Endodermal cell (in vitro differentiated cells): ENCODE measurements at places on chromosomes 16 and 17.
A peak's percentile ranks its signal among the peaks of the same experiment; 100 is the strongest.

DNA sequence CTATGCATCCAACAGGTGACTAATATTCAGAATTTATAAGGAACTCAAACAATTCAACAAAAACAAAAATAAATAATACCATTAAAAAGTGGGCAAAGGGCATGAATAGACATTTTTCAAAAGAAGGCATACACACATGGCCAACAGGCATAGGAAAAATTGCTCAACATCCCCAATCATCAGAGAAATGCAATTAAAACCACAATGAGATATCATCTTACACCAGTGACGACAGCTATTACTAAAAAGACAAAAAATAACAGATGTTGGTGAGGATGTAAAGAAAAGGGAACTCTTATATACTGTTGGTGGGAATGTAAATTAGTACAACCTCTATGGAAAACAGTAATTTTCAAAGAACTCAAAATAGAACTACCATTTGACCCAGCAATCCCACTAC is 250.4 kb upstream of the N4BP1 start:
- H3K4me3 ChIP-seq, result no peak overlapping the region
- no peaks in the 10 kb centered on the region for H3K36me3 ChIP-seq
- H3K4me1 ChIP-seq, result no peaks in the 10 kb centered on the region
- no peak overlapping the region for H3K27ac ChIP-seq
- no peaks in the 10 kb centered on the region for H3K27me3 ChIP-seq
- DNase-seq, result no peak

DNA sequence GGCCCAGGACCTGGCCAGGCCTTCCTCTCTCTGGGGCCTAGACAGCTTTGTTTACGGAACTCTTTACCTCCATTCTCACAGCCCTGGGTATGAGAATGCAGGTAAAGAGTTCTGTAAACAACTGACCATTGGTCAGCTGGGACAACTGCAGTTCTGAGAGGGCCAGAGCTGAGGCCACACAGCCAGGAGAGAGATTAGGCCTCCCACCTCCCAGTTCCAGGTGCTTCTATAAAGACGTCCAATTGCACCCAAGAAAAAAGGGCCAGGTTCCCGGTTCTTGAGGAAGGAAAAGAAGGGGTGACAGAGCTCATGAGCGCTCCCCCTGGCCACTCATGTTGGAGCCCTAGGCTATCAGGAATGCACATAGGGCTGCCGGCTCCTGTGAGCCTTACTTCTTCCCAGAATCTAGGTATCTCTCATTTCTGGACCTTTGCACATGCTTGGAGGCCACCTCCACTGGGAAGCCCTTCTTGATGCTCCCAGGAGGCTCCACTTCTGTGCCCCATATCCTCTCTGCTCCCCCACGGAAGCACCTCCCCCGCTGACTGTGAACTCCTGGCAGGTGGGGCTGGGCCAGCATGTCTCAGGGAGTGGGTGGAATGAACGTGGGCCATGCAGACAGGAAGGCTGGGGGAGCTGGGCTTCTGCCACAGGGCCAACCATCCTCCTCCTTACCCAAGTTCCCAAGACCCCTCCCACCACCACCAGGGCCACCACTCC is 13.1 kb downstream of the CNGB1 start:
- H3K4me3 ChIP-seq, result no peak overlapping the region
- no peaks in the 10 kb centered on the region for H3K36me3 ChIP-seq
- H3K27ac ChIP-seq, result no peak overlapping the region
- DNase-seq, result peak; percentile 64
- H3K4me1 ChIP-seq, result peaks cover 12% of the 10 kb centered on the region

- H3K27me3 ChIP-seq, result no peaks in the 10 kb centered on the region
- H3K27ac ChIP-seq, result no peak overlapping the region
- H3K4me3 ChIP-seq, result no peak overlapping the region
- H3K36me3 ChIP-seq, result no peaks in the 10 kb centered on the region
- H3K4me1 ChIP-seq, result no peaks in the 10 kb centered on the region
These were observed 6.7 kb upstream of the AXIN1 start for GRCh38 chr16:359067-359763.

DNA sequence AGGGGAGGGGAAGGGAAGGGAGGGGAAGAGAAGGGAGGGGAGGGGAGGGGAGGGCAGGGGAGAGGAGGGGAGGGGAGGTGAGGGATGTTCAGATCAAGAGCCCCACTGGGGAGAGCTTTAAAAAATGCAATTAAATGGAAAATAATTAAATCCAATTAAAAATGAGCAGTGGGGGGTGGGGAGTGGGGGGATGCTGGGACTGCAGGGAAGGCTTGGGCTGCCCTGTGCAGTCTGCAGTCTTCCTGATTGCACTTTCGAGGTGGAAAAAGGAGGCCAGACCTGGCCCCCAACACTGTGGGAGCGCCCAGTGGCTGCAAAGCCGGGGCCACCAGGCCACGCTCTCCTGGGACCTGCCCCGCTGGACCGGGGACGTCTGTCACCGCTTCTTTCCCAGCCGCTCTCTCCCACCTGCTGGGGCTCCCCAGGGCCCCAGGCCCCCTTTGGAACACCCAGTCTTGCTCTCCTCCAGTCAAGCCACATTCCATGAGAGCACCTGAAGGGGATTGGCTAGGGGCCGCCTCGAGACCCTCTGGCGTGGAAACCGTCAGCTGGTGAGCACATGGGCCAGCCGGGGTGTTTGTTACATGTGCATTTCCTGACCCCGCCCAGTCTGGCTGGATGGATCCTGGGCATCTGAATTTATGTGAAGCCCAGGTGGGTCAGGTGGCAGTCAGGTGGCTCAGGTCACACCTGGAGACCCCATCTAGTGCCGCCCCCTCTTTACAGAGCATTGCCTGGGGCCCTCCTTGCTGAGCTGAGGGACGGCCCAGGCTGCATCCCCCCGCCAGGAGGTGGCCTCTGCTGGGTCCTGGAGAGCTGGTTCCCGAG is 37.6 kb upstream of the CBFA2T3 start:
- no peak overlapping the region for H3K4me3 ChIP-seq
- H3K4me1 ChIP-seq, result no peaks in the 10 kb centered on the region
- H3K27ac ChIP-seq, result no peak overlapping the region
- H3K36me3 ChIP-seq, result no peaks in the 10 kb centered on the region

DNA sequence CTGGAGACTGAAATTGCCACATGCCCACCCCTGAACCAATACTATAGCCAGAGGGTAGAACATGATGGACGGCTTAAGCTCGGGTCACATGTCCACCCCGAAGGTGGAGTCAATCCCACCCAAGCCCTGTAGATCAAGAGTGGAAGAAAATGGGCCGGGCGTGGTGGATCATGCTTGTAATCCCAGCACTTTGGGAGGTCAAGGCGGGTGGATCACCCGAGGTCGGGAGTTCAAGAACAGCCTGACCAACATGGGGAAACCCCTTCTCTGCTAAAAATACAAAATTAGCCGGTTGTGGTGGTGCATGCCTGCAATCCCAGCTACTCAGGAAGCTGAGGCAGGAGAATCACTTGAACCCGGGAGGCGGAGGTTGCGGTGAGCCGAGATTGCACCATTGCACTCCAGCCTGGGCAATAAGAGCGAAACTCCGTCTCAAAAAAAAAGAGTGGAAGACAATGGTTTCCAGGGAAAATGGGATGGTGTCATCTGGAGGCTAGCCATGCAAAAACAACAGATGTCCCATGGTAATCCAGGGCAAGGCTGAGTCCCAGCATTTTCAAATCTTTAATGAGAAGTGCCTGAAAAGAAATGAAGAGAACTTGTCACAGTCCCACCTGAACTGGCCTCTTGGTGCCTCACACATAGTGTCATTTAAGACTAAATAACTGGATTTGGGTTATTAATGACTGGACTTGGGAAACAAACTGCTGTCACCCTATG is 30.1 kb downstream of the CD300LF start:
- no peaks in the 10 kb centered on the region for H3K36me3 ChIP-seq
- H3K27ac ChIP-seq, result no peak overlapping the region
- no peak overlapping the region for H3K4me3 ChIP-seq
- H3K27me3 ChIP-seq, result peaks cover 22% of the 10 kb centered on the region

DNA sequence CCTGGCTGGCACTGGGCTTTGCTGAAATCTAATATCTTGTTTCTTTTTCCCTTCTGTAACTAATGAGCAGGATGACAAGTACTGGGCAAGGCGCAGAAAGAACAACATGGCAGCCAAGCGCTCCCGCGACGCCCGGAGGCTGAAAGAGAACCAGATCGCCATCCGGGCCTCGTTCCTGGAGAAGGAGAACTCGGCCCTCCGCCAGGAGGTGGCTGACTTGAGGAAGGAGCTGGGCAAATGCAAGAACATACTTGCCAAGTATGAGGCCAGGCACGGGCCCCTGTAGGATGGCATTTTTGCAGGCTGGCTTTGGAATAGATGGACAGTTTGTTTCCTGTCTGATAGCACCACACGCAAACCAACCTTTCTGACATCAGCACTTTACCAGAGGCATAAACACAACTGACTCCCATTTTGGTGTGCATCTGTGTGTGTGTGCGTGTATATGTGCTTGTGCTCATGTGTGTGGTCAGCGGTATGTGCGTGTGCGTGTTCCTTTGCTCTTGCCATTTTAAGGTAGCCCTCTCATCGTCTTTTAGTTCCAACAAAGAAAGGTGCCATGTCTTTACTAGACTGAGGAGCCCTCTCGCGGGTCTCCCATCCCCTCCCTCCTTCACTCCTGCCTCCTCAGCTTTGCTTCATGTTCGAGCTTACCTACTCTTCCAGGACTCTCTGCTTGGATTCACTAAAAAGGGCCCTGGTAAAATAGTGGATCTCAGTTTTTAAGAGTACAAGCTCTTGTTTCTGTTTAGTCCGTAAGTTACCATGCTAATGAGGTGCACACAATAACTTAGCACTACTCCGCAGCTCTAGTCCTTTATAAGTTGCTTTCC is 56.0 kb downstream of the HLF start:
- H3K36me3 ChIP-seq, result no peaks in the 10 kb centered on the region
- H3K4me3 ChIP-seq, result no peak overlapping the region
- H3K4me1 ChIP-seq, result no peaks in the 10 kb centered on the region
- H3K27ac ChIP-seq, result no peak overlapping the region
- peak; percentile 49 for DNase-seq

- no peaks in the 10 kb centered on the region for H3K4me1 ChIP-seq
- DNase-seq, result no peak
- H3K27me3 ChIP-seq, result peaks cover 4% of the 10 kb centered on the region
- H3K27ac ChIP-seq, result no peak overlapping the region
- no peak overlapping the region for H3K4me3 ChIP-seq
- H3K36me3 ChIP-seq, result no peaks in the 10 kb centered on the region
These were observed 24.8 kb downstream of the SLFN12 start for GRCh38 chr17:35407531-35407930.
